ENCODE measurements at places on chromosomes 2 and 18.
A peak's percentile ranks its signal among the peaks of the same experiment; 100 is the strongest.

DNA sequence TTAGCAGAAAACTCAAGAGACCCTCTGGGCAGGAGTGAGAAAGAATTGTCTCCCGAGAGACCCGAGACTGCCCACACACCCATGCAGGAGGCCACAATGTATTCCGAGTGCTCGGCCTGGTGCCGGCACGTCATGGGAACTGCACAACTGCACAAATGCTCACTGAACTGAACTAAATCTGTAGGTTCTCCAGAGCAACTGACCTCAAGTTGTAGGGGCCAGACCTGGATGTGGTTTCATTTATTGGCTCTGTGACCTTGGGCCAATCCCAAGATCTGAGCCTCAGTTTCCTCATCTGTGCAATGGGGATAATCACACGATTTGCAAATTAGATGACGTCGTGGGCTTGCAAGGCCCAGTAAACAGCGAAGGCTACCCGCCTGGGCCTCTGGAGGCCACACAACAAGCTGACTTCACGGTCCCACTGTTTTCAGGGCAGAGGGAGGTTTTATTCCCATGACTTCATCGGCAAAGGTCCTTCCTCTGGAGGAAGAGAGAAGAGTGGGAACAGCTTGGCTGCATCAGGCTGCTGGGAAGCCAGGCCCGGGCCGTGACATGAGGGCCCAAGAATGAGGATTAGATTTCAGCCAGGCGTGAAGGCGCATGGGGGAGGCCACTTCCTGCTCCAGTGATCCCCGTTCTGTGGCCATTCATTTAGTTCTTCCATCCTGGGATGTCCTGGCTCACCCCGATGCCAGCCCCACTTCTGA, 3.6 kb upstream of the ERFE start:
- DNase-seq = no peak

GRCh38 chr18:70243131-70243929, 37.8 kb upstream of the RTTN start:
- no peak for DNase-seq

- no peak for DNase-seq
Measured at GRCh38 chr18:49230326-49230725, 230.1 kb downstream of the DYM start.

DNA sequence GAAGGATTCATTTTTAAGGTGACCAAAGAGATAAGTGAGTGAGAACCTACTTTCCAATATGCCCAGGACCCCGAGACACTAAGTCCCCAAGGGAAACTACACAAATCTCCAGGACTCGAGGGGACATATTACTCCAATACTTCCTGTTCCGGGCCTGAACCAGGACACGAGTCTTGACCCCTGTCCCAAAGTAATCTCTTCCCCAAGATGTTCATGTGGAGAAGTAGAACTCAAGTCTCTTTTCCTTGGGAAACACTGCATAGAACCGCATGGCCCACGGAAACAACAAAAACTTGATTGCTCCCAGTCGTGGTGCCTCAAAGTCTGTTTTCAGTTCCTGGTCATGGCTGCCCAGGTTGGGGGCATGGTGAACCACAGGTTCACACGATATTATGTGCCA, 87.2 kb upstream of the ZEB2 start:
- peak; percentile 30 for DNase-seq

Data from suppressor macrophage treated with lipopolysaccharide for 1 hour (primary cell).